Esophagus mucosa (tissue), 1 donor: ENCODE measurements at places on chromosomes 5 and 9.

- no peak for ATAC-seq
Measured at GRCh38 chr9:95773053-95773418, 102.5 kb upstream of the ERCC6L2 start.

- no peak for ATAC-seq
Measured at GRCh38 chr5:65967288-65968066, 41.1 kb downstream of the ERBIN start.

DNA sequence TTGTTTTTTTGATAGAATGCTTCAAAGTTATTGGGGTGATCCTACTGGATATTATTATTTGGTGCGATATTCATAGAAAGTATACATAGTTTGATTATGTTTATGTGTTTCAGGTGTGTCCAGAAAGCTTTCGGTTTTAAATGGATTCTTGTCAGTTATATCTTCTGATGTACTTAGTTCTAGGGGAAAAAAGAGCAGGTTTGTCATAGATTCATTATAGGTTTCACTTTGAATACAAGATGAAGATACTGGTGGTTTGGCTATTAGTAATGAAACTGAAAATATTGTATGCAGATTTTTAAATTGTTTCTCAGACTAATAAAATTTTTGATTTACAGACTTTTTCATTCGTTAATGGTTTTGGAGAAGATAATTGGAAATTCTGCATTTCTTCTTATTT, 98.9 kb downstream of the MAN2A1 start:
- no peak for ATAC-seq

- ATAC-seq, result no peak
Measured at GRCh38 chr9:94928691-94929368, 202.3 kb downstream of the AOPEP start.

GRCh38 chr5:113487416-113487780, 855 bp downstream of the MCC start:
- no peak for ATAC-seq

DNA sequence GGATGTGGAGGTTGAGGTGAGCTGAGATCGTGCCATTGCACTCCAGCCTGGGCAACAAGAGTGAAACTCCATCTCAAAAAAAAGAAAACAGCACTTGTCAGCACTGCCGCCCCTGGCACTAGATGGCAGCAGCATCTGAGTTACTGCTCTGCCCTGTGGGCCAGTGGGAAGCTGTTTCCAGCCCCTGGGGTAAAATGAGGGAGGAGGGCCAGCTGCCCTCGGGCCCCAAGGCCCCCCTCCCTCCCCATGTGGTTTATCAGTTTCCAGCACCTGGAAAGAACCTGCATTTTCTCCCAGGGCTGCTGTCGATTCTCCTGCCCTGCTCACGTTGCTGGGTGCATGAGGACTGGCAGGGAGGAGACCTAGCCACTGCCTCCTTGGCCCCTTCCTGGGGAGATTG, 13.2 kb upstream of the CEL start:
- peak; percentile 41 for ATAC-seq

DNA sequence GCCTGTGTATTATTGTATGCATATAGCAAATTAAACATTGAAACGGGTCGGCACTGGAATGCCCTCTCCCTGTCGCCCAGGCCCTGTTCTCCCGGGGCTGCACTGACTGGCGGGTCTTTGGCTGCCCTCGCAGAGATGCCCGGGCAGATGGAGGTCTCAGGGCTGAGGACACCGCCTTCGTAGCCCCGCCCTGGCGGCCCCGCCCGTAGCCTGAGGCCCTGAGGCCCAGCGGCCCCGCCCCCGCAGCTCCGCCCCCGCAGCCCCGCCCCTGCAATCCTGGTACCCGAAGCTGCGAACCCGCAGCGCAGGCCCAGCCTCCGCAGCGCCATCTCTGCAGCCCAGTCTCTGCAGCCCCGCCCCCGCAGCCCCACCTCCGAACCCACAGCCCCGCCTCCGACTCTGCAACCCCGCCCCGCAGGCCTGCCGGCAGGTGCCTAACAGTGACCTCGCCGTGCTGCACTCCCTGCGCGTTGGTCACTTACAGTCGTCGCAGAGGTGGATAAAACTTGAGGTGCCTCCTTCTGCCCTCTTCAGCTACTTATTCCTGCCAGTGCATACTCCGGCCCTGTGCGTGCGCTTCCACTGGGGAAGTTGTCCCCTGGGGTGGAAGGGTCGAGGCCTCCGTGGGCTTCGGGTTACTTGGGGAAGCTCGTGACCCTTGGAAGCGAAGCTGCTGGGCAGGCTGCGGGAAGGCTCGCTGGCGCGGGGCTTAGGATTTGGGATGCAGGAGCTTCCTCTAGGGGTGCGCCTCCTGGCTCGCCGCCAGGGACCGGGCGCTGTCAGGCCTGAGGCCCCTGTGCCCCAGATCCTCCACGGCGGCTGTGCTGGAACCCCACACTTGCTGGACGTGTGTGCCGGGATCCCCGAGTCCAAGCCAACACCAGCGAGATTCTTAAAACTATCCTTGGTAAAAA, 72.3 kb downstream of the ICE1 start:
- ATAC-seq, result peak; percentile 95

DNA sequence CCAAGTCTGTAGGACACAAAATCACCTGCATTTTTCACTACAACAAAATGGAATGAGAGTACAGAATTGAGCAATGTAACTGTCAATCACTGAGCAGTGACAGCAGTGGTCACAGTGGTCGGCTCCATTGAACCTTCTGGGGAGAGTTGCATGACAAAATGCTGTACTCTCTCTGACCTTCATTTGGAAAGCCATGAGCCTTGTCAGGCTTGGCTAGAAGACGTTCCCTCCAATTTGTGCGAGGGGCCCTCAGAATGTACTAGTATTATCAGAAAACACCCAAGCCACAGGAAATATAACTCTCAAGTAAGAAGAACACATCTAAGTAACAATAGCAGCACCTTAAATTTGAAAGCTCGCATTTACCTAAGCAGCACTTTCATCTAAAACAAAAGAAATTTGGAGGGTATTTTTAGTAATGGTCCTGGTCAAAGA, 425.6 kb upstream of the MEF2C start:
- no peak for ATAC-seq

GRCh38 chr5:38680094-38680825, 123.8 kb upstream of the LIFR start:
- no peak for ATAC-seq

- no peak for ATAC-seq
Measured at GRCh38 chr5:124180299-124180874, 566.1 kb downstream of the ZNF608 start.

- ATAC-seq, result no peak
Measured at GRCh38 chr5:67552773-67553172, 356.2 kb upstream of the CD180 start.

DNA sequence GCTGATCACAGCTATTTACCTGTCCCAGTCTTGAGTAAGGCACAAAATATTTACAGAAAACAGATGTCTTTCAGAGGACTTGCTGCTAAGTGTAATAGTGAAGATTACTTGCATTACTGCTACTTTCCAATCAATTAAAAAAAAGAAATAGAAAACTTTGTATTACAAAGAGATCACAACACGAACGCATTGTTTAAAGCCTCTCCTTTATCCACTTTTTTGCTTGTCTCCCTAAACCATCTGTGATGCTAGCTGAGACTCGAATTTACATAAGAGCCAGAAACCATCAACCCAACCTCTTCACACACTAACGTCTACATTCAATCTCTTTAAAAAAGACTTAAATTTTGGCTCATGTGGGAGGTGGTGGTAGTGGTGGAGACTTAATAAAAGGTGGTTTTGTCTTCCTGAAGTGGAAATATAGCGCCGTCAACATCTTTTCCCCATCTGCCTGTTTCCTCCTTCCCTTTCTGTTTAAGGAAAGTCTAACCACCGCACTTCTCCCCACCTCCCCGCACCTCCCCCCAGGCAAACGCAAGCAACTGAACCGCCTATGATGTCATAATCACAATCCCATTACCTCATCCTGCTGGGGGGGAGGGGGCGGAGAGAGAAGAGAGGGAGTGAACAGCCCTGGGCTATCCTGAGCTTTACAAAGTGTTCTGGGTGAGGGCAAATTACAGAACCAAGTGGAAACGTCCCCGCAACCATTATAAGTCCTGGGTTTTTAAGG, 948 bp upstream of the FAM53C start:
- peak; percentile 53 for ATAC-seq

DNA sequence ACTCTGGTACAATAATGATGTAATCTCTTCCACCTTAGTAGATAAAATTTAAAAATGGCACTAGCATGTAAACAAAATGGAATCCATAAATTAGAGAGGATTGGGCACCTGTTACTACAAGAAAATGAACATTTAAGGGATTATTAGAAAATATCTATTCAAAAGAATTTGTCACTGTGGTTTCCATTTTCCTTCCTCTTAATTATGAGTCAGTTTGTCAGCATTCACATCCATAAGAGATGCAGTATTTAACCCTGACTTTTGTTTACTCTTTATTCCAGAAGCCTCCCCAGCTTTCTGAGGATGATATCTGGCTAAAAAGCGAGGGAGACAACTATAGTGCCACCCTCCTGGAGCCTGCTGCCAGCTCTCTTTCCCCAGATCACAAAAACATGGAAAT, 72.1 kb downstream of the C9orf152 start:
- ATAC-seq, result no peak

DNA sequence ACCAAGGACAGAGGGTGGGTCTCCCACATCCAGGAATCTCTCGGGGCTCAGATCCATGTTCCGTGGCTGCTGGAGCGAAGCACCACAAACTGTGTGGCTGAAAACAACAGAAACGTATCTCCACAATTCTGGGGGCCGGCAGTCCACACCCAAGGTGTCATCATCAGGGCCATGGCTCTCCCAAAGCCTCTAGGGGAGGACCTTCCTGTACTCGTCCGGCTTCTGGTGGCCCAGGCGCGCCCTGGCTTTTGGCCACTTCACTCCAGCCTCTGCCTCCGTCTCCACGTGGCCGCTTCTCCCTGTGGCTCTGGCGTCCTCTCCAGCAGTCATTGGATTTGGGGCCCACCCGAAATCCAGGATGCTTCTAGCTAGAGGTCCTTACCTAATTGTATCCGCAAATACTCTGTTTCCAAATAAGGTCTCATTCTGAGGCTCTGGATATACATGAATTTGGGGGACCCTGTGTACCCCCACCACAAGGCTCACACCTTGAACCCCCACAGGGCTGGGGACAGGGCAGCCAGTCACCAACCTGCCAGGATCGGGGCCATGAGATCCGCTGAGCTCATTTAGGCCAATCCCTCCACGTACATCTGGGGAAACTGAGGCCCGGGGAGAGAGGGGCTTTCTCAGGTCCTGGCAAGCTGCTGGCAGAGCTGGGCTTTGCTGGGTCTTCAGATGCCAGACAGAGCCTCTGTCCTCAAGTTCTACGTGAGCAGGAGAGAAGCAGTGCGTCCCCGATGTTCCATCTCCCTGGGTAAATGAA, 158.2 kb downstream of the OLFM1 start:
- ATAC-seq, result no peak

- peak; percentile 80 for ATAC-seq
Measured at GRCh38 chr5:175738602-175739133, 80.8 kb downstream of the HRH2 start.

DNA sequence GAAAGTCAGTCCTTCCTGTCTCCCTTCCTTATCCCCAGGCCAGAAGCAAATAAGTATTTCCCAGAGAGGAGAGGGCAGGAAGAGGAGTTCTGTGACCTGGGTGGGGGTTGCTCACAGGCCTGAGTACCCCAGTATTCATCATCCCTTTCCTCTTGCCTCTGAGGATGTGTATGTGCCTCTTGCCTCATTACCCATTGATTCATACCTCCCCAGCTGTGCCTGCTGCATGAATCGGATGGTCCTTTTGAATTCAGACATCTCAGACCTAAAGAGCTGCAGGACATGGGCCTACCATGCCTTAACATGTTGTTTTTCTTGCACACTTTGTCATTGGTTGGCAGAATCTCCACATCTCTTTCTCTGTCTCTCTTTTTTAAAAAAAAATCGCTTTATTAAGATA, 112.8 kb upstream of the SHB start:
- ATAC-seq, result peak; percentile 2

GRCh38 chr9:72290311-72290710, 74.7 kb downstream of the ZFAND5 start:
- ATAC-seq, result no peak

DNA sequence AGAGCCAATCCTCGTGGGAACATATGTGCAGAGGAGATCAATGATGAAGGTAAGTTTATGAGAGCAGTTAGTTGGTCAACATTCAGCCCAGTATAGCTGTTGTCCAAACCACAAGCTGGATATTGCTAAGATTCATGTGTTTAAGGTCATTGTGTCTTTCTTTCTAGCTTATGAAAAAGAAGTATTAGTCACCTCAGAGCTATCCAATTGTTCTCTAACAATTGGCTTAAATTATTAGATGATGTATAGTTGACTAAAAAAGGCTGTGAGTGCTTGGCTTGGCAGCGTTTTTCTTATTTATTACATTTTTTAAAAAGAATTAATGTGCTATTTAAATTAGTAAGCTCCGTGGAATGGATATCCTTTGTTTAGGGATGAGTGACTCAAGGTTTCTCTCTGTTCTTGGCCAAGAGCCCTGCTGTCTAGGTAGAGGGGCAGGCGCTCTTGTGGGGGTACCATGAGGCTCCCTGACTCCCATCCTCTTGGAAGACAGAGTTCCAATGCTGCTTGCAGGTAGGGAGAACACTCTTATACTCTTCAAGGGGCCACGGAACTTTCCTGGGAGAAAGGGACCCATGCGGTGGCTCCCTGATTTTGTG, 487.4 kb downstream of the IRX1 start:
- ATAC-seq, result peak; percentile 52

GRCh38 chr5:28403846-28404245, 1365.5 kb upstream of the CDH9 start:
- ATAC-seq, result no peak

DNA sequence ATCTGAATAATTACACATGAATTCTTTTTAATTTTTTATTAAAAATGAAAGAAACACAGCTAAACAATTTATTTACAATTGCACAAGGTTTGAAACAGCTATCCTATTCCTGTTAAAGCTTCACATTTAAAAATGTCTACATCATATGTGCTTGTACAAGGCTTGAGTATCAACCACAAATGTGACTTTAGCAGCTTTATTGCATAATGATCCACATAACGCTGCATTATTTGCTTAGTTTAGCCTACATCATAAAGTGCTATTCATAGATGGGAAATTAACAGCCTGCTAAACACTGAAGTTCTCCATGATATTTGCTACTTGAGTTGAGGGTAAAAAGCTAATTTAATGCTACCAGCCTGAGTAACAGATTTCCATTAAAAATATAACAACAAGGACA, 45.0 kb downstream of the TRIM36 start:
- ATAC-seq, result no peak

- no peak for ATAC-seq
Measured at GRCh38 chr5:77636641-77637169, 1.8 kb downstream of the OTP start.

DNA sequence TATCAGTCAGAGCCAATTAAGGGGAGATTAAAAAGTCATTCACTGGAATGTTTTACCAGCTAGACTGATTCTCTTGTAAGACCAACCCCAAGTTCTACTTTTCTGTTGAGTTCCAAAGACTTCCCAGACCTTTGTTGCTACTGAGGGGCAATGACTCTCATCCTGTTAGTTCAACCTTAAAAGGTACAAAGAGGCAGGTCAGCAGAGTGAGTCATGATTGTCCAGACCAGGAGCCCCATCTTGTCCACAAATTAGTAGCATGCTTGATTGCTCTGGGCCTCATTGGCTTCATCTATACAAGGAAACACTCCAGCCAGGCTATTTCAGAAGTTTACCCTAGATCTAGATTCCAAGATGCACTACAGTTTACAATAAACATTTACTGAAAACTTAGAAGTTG, 79.9 kb upstream of the IL7R start:
- ATAC-seq, result no peak

GRCh38 chr5:118554241-118554640, 434.1 kb downstream of the DTWD2 start:
- ATAC-seq, result no peak
